Activated CD4-positive, CD25-positive, alpha-beta regulatory T cell (primary cell): ENCODE measurements at places on chromosomes 2 and 18.

GRCh38 chr18:62912885-62913284 is 197.5 kb downstream of the PHLPP1 start:
- DNase-seq: no peak

DNA sequence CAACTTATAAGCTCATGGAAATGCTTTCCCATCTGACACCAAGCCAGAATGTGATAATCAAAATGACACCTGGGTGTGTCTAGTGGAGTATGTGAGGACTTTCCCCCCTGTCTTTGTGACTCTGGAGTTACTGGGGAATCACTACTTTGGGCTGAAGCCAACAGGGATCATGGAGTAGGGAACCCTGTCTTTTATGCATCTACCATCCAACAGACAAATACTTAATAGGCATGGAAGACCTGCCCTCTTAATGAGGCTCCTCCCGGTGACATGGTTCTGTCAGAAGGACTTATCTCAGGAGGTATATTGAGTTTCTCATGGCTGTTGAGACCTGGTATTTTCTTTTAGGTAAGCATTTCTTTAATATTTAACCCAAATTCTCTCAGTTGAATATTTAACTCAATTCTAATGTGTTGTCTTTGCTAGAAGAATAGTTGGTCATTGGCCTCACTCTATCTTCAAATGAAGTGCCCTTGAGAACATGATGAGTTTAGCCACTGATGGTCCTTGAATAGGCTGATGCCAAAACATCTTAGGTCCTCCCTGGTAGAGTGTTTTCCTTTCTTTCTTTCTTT is 42.1 kb downstream of the TGIF1 start:
- DNase-seq: no peak

- DNase-seq: no peak
Observed at GRCh38 chr2:217482056-217482710, 520.6 kb downstream of the TNS1 start.

GRCh38 chr2:3601561-3602271 is 6.8 kb downstream of the COLEC11 start:
- DNase-seq: no peak

GRCh38 chr2:238064376-238064775 is 3.6 kb downstream of the SCLY start:
- DNase-seq: no peak

GRCh38 chr2:132651115-132652045 is 18.6 kb downstream of the LYPD1 start:
- no peak for DNase-seq

GRCh38 chr2:63614983-63615945 is 26.5 kb downstream of the MDH1 start:
- DNase-seq: no peak

- DNase-seq: no peak
Observed at GRCh38 chr2:7881063-7881462, 800.8 kb upstream of the ID2 start.

DNA sequence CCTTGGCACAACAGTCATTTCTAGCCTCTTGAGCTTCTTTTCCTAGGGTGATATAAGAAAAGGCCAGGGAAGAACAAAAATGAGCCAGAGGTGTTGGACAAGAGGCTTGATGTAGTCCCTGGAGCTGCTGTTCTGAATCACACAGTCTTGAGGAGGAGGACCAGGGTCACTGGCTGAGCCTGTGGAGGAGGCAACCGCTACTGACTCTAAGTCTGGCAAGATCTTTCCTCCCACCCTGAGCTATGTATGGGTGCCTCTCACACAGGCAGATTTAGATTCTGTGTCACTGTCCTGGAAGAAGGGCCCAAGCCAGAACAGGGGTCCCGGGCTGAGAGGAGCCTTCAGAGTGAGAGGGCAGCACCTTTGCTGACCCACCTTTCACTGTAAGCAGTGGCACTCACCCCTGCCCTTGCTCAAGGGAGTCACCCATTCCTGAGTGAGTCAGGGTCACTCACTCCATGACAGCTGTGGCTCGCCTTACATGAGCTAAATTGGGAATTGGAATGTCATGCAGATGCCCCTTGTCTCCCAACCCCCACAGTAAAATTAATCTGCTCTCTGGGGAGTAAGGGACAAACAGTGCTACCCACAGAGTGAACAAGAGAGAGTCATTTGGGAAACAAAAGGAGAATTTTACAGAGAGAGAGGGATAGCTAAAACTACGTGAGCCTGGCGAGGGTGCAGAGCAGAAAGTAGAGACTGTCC is at the start of gene TRIM54:
TRIM54 (plus strand) TSS at position 575 of the 705 bp plus-strand sequence. CDS start 303 bp downstream, outside the sequence.
- DNase-seq: no peak

DNA sequence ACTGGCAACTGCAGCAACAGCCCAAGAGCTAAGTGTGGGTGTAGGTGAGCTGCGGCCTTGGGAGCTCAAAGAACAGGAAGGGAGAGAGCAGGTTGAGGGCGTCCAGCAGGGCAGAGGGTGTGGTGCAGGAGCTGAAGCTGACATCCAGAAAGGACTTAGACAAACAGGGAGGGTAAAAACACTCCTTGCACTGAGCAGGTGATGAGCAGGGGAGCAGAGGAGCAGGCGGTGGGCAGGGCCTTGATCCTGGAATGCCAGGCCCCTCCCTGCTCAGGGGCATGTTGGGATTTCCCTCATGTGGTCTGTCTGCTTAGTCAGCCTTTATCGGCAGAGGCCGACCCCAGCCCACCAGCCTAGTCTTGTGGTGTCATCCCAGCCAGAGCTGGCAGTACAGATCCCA is 63.6 kb downstream of the VSNL1 start:
- DNase-seq: no peak

GRCh38 chr2:128775914-128776285 is 457.2 kb upstream of the HS6ST1 start:
- no peak for DNase-seq

DNA sequence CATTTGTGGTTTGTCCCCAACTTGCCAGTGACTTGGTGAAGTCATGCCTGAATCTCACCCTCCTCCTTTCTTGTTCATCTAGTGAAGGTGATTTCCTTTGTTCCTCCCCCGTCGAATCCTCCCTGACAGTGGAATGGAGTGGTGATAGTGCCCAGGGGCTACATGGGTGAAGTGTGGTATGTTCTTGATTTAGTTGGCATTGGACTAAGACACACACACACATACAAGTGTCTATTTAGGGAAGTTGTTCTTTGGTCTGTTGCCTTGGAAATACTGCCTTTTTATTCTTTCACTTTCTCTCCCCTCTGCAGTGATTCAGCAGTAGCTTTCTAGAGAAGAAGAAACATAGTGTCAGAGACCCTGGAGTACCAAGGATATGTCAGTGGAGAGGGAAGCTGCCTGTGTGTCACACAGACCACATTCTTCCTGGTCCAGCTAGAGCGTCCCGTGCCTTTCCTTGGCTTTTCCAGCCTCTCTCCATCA is 10.9 kb downstream of the INPP4A start:
- DNase-seq: no peak

DNA sequence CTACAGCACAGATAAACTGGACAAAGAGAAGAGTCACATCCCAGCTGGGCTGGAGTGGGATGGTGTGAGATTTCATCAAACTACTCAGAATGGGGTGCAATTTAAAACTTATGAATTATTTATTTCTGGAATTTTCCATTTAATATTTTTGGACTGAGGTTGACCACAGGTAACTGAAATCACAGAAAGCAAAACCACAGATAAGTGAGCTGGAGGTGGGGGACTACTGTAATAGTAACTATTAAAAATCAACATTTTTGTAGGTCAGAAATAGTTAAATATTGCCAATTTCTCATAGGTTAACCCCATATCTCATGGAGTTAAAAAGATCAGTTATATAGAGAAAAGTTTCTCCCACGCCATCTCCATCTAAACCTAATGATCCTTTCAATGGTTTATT is 88.1 kb downstream of the SPOPL start:
- DNase-seq: no peak

- no peak for DNase-seq
Observed at GRCh38 chr2:34266908-34267697, 668.0 kb upstream of the FAM98A start.

GRCh38 chr2:127046579-127046978 is 60.4 kb downstream of the BIN1 start:
- DNase-seq: no peak

- no peak for DNase-seq
Observed at GRCh38 chr2:111057045-111057444, 63.7 kb upstream of the BCL2L11 start.

GRCh38 chr18:28855989-28856388 is 679.1 kb upstream of the CDH2 start:
- no peak for DNase-seq

GRCh38 chr2:190501231-190501630 is 33.3 kb downstream of the NEMP2 start:
- no peak for DNase-seq

DNA sequence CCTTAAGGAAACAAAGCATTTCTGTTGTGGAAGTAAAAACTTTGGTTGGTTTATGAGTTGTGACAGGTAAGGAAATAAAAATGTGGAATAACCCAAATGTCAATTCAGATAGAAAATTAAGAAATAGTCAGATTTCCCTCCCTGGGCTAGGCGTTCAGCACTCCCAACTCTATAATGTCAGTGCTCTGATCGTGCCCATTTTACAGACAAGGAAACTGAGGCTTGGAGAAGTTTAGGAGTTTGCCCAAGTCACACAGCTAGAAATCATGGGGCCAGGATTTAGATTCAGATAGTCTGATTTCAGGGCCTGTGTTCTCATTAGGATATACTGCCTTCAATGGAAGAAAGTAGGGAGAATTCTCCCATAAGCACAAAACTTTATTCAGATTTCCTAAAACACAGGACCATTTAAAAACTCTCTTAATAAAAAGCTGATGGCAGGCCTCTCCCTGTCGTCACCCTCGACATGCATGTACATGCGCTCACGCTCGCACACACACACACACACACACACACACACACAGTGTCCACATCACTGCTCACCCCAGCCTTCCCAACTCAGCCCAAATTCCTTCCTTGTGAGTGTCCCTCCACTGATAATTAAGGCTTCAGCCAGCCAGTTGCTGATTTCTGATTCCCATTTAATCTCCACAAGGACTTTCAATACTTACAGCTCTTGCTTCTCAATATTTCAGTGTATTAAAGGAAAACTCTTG is 49.1 kb upstream of the SLC14A2 start:
- no peak for DNase-seq

GRCh38 chr2:83959266-83959665 is 499.8 kb downstream of the SUCLG1 start:
- no peak for DNase-seq

DNA sequence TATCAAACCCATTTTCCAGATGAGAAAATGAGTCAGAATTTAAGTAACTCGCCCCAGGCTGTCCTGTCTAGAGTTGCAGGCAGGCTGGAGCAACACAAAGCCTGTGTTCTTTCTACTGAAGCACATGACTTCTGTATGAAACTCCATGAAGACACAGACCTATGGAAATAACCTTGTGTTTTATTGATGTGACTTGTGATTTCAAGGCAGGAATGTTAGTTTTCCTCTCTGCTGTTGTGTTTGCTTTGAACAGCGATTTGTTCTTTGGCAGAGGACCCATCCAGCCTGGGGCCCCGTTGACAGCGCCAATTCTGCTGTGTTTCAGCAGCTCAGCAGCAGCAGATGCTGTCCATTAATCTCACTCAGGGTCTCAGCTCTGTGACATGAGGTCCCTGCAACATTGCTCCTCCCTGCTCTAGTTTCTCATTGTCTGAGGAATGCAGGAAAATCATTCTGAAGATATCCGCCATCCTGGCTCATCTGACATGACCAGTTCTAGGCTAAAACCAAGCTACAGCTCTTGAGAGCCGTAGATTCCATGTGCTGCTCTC is 344.3 kb upstream of the RAB12 start:
- DNase-seq: no peak

GRCh38 chr2:71685073-71685848 is 231.9 kb downstream of the DYSF start:
- DNase-seq: no peak

- DNase-seq: no peak
Observed at GRCh38 chr2:222688917-222689316, 17.5 kb downstream of the MOGAT1 start.

- DNase-seq: no peak
Observed at GRCh38 chr2:100425573-100426383, 8.3 kb upstream of the CHST10 start.

- DNase-seq: no peak
Observed at GRCh38 chr2:73285159-73285739, 971 bp upstream of the FBXO41 start.

DNA sequence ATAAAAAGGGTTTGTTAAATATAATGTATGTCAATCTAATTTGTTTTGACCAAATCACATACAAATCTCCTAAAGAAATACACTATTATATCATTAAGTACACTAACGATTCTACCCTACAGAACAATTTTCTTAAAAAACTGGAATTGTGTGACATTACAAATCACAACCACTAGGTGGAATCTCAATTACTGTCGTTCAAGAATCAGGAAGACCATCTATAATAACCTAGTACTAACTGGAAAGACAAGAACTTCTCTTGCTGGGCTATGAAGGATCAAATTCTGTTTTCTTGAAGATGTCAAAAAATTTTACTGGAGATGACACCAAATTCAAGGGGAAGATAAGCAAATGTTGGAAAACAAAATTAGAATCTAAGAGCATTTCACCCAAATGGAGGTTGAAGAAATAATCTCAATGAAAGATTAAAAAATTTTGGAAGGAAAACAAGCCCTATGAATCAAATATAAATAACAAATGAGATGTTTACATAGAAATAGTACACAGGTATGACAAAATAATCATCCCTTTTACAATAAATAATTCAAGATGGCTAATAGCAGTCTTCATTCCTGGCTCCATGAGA is 110.9 kb downstream of the STK39 start:
- no peak for DNase-seq

- DNase-seq: no peak
Observed at GRCh38 chr2:7930800-7931635, 750.8 kb upstream of the ID2 start.

DNA sequence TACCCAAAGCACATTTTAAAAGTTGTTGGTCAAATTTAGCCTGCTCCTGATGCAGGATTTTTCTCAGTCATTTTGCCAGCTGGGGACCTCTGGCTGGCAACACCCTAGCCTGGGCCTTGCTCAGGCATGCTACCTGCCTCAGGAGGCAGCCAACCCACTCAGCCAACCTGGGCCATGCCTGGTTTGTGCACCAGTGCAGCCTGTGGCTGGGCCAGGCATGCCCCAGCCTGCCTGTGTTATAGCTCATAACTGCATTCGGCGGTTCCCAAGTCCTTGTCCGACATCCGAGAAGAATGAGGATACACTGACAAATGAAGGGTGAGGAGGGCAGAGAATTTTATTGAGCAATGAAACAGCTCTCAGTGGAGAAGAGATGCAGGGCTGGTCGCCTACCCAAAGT is 608.0 kb downstream of the SUCLG1 start:
- DNase-seq: no peak

- DNase-seq: no peak
Observed at GRCh38 chr2:158889135-158889853, 79.1 kb upstream of the TANC1 start.

- DNase-seq: no peak
Observed at GRCh38 chr18:24214913-24215312, 76.1 kb downstream of the CABYR start.

DNA sequence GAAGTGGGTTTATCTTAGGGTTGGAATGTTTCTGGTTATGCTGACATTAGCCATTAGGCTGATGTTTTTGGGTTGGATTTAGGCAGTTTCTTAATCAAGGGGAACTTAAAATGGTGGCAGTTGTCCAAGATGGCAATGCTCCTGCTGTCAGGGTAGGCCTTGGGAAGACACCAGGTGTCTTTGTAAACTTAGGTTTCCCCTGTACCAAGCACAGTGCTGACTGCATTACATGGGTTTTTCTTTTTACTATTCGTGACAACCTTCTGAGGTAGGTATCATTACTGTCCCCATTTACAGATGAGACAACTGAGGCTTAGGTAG is 528 bp upstream of the ATG16L1 start:
- no peak for DNase-seq

- DNase-seq: no peak
Observed at GRCh38 chr2:102967451-102967850, 205.6 kb downstream of the TMEM182 start.
